ENCODE measurements at places on chromosomes 1 and 21. TPM values are rescaled to one million over a fixed set of nuclear protein-coding genes. Genes with fewer than 3 reads are reported as not detected.

The AMY1A gene
- total RNA-seq = not detected

The ATP6V1G3 gene
- not detected for total RNA-seq

The PLA2G2D gene
- not detected for total RNA-seq

GRCh38 chr1:54464477-54465146 is 58.4 kb upstream of the SSBP3 start:
- DNase-seq = peak; percentile 53

- DNase-seq = no peak
Observed at GRCh38 chr1:174447866-174448530, at the start of gene GPR52. Gene GPR52, plus strand, starts transcription at chr1:174447964. Its CDS starts 148 bp downstream, at chr1:174448112.

DNA sequence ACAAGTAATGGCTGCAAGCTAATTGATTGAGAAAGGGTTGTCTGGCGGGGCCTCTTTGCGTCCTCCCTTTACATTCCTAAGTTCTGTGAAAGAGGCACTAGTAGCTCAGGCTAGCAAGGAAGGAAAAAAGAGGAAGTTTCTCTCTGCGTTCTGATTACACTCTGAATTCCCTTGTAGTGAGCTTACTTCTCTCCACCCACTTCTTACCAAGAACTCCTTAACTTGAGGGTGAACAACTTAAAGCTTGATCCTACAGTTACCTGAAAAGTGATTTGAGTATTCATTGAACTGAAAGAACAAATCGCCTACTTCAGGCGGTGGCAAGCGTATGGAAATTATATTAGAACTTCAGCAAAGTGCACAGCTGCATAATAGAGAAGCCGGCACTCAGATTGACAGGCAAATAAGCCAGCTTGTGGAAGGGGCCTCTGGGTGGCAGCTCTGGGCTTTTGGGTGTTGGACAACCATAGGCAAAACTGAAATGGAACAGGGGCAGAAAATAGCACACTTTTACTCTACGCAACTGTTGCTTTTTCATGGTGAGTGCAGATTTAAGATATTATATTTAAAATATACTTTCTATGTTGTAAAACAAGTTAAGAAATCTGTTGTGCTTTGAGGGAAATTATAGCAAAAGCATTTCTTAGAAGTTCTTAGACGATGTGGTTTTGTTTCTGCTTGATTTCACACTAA is 464.5 kb downstream of the USP25 start:
- peak; percentile 80 for DNase-seq

DNA sequence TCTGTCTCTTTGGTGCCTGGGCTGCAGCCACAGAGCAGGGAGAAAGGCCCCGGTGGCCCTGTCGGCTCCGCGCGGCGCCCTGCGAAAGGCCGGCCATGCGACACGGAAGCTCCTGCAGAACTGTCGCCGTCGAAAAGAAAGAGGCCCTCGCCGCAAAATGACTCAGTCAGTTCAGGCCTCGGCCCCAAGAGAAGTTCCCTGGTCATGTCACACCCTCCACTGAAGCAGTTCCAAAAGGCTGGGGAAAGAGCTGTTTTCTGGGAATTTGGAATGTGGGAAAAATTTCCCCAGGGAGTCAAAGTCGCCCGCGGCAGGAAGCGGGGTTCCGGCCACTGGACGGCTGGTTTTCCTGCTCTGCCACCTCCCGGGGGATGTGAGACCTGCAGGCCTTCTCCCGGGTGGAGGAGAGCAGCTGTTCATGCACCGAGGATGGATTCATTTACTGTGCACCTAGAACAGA is 115.8 kb upstream of the ZNF678 start:
- no peak for DNase-seq

GRCh38 chr21:34186109-34186719 is 112.8 kb downstream of the MRPS6 start:
- no peak for DNase-seq

GRCh38 chr1:220962031-220962751 is 82.9 kb downstream of the HLX start:
- no peak for DNase-seq

GRCh38 chr1:36494971-36495370 is 12.3 kb upstream of the CSF3R start:
- peak; percentile 21 for DNase-seq

DNA sequence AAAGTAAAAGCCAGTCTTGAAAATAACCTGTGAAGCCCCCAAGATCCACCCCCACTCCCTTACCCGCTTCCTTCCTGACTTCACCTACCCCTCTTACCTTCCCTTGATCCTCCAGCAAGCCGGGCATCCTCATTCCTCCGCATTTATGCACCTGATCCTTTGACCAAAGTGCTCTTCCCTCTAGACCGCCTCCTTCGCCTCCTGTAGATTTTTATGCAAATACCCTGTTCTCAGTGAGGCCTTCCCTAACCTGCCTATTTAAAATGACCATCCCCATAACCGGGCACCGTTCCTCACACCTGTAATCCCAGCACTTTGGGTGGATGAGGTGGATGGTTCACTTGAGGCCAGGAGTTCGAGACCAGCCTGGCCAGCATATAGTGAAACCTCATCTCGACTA is 1.1 kb upstream of the NENF start:
- DNase-seq = no peak

- no peak for DNase-seq
Observed at GRCh38 chr1:6811583-6811982, 26.3 kb downstream of the CAMTA1 start.

DNA sequence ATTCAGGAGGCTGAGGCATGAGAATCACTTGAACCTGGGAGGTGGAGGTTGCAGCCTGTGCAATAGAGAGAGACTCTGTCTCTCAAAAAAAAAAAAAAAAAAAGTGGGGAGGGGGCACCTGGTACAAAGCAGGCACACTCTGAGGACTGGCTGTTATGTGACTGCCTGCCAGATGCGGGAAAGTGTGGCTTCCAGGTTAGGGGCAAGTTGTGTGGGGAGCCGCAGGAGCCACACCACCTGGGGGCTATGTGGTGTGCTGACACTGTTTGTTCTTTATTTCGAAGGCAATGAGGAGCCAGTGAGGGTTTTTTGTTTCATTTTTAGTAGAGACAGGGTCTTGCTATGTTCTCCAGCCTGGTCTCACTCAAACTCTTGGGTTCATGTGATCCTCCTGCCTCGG is 5.7 kb downstream of the THEMIS2 start:
- DNase-seq = peak; percentile 6

DNA sequence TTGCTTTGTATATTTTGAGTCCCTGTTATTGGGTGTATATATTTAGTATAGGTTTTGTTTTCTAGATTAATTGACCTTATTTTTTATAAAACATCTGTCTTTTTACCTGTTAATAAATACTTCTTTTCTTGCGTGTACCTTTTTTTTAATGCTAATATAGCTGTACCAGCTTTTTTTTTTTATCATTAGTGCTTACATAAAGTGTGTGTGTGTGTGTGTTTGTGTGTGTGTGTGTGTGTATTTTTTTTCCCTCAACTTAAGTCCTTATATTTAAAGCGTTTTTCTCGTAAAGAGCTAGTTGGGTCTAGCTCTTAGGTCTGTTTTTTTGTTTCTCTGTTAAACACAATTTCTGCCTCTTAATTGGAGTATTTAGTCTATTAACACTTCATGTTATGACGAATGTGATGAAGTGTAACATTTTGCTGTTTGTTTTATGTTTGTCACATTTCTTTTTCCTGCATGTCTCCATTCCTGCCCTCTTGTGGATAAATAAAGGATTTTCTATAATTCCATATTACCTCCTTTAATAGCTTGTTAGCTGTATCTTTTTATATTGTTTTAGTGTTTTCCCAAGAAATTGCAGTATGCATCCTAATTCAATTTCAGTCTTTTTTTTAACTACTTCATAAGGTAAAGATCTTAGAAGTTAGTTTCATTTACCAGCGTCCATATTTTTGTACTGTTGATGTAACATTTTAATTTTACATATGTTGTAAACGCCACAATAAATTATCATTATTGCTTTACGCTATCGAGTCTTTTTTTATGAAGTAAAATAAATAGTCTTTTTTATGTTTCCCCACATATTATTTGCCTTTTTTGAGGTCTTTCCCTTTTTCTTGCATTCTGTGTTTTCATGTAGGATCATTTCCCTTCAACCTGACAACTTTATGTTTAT is 4.3 kb downstream of the PRMT2 start:
- no peak for DNase-seq

GRCh38 chr1:234437423-234438171 is 41.4 kb downstream of the TARBP1 start:
- peak; percentile 70 for DNase-seq

GRCh38 chr1:109479311-109479710 is 4.4 kb upstream of the ATXN7L2 start:
- peak; percentile 53 for DNase-seq

DNA sequence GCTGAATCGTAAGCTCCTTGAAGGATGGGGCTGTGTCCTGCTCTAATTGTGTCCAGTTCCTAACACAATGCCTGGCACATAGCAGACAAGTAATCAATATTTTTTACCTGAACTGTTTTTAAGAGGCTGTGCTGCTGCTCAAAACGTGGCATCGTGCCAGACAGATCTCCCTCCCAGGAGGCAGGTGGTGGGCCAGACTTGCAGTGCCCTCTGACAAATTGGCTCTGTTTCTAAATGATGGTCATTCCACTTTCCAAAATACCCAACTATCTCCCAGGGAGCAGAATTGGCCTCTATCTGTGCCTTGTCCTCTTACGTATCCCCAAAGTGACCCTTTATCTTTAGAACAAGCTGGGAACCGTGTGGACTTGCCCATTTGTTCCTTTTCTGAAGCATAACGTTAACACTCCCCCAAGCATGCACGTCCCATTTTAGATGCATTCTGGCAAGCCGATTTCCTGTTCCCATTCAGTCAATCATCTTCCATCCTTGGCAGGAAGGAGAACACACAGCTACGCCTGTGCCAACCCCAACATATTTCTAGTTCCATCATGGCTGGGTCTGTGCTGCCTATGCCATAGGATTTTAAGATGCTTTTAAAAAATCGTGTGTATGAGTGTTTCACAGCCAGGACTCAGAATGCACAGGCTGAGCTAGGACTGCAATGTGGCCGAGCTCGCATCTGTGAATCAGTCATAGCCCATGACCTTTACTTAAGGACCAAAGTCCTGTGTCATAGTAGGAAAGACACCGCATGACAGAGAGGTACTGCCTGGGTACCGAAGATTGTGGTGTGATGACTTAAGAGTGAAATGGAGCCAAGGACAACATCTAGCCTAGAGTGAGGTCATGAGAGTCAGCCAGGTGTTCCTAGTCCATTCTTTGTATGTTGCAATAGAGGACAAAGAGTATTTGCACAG is 408.6 kb downstream of the PRDM2 start:
- DNase-seq = no peak

DNA sequence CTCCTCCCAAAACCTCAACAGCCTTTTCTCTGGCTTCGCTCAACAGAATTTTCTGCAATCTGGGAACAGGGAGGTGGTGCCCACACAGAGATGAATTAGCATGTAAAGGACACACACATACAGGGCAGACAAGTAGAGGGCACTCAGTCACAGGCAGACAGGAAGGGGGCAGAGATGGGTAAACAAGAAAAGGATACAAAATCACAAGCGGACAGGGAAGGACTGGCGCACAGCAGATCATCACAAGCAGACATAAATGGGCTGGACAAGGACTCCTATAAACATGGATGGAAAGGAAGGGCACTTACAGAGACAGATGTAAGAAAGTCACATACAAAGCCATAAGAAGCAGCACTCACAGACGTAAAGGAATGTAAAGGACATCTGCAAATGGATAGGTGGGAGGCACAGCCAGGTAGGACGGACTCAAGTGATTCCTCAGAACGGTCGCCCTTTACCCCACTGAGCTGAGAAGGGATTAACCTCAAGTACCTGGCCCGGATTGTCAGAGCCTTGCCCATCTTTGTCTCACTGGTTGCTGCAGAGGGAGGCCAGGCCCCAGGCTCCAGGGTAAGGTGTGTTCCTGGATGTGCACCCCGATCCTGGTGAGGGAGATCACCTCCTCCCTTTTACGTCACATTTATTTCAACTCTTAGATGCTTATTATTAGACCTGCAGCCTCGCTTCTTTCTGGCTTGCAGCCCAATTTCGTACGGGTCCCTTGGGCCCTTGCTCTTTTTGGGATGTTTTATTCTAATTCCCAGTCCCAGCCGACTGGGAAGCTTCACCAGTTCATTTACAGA is 836 bp upstream of the PRCC start:
- DNase-seq = peak; percentile 51

- no peak for DNase-seq
Observed at GRCh38 chr1:169594391-169594790, 8.1 kb upstream of the F5 start.

DNA sequence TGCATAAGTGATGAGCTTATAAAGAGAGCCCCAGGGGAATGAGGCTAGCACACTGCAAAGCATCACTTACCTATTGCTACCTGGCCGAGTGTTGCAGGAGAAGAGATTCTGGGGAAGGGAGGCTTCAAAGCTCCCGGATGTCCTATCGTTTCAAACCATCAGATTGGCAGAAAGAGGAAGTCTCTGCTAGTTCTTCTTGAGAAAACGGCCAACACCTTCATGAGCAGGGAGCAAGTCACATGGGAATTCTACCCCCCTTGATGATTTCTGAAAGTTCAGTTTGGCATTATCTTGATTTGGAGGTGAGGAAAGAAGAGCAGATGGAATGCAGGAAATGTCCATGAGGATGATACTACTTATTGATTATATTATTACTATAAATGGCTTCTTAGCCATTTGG is 16.2 kb downstream of the SYF2 start:
- no peak for DNase-seq

DNA sequence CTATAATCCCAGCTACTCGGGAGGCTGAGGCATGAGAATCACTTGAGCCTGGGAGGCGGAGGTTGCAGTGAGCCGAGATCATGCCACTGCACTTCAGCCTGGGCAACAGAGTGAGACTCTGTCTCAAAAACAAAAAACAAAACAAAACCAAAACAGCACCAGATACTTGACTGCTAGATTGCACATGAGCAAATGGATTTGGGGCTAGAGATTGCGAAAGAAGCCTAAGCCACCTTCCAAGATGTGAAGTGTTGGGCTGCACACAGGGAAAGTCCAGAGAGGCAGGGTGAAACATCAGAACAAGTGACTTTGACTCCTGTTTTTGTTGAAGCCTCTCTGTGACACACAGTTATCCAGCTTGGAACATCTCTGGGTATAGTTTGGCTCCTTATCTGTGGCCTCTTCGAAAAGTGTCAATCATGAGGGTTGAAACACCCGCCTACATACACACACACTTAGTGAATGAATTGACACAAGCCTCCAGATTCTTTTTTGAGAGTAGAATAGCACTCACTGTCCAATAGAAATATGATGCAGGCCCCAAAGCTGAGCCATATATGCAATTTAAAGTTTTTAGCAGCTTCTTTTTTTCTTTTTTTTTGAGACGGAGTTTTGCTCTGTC is 34.2 kb upstream of the GPR137B start:
- DNase-seq = no peak

- DNase-seq = no peak
Observed at GRCh38 chr1:187638733-187639434, 810.1 kb downstream of the PLA2G4A start.

GRCh38 chr21:45427331-45428271 is 22.6 kb downstream of the COL18A1 start:
- DNase-seq = peak; percentile 94

All from sigmoid colon (tissue), 7 donors.